HCT116 (cell line): ENCODE measurements at places on chromosomes 11 and 22.

- no peak for DNase-seq
Measured at GRCh38 chr22:35904336-35904692, 124.3 kb downstream of the RBFOX2 start.

- no peak for DNase-seq
Measured at GRCh38 chr11:122343210-122343609, 227.2 kb upstream of the BLID start.

GRCh38 chr11:125990244-125990643, 44.4 kb downstream of the VSIG10L2 start:
- DNase-seq: no peak

DNA sequence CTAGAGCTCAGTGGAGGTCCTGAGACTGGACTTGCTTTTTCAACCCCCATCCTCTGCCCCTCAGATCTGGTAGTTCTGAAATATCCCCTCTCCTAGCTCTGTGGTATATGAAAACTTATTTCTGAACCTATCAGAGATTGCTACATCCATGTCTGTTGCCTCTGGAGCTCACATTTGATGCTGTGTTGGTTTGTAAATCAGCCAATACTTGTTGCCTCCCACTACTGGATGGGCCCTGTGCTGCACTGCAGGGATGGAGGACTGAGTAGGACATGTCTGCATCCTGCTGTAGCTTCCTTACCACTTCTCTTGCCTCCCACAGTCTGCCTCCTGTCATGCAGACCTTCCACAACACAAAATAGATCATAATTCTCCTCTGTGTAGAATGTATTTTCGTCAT, 5.2 kb downstream of the OLFML1 start:
- DNase-seq: no peak

DNA sequence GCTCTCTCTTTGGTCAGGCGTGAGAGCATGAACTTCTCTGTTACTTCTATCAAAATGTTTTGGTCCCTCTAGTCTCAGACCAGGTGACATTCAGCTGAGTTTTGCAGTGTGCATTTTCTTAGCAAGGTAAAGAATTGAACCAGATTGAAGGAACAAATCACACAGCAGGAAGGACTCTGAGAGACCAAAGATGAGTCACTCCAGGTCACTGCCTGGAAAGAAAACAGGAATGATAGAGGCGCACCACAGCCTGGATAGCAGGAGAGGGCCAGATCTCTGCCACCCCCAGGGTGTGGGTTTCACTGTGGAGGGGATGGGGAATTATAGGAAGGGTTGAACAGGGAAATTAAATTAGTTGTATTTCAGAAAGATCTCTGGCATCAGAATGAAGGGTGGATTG, 788.3 kb downstream of the NTM start:
- DNase-seq: no peak

DNA sequence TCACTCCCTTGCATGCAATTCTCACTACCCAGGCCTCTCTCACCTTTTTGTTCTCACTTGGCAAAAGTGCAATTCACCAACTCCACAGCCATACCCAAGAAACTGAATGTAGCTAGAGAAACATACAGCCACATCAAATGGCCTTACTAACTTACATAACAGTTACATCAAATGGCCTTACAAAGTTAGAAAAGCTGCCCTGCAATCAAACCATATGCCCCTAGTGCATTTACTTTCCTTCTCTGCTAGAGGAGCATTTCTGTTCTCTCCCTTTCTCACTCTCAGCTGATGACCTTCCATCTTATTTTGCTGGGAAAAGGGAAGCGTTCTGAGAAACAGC, 10.3 kb downstream of the PRCP start:
- DNase-seq: no peak

DNA sequence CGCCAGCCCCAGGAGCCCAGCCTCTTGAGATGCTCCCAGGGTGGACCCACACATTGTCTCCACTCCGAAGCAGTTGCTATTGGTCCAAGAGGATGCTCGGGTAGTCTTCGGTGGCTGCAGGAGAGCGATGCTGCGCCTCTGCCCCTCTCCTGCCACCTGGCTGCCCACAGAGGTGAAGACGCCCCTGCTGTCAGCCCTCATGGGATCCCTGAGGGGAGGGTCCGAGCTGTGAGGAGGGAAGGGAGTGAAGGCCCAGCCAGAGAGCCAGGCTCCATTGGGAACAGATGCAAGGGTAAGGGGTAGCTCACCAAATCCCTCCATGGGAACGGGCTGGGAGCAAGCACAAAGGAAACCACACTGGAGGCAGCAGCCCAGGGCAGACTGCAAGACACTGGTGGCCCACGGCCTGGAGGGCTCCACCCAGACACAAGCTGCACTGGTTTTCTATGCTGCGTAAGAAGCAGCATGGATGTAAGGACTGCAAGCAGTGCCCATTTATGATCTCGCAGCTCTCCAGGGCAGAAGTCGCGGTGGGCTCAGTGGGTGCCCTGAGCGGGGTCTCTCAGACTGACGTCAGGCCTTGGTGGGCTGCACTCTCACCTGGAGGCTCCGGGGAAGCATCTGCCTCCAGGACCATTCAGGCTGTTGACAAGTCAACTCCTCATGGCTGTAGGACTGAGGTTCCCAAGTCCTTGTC, 15.7 kb downstream of the TSPAN32 start:
- DNase-seq: no peak

GRCh38 chr22:48100685-48101417, 1338.4 kb downstream of the TBC1D22A start:
- DNase-seq: no peak

DNA sequence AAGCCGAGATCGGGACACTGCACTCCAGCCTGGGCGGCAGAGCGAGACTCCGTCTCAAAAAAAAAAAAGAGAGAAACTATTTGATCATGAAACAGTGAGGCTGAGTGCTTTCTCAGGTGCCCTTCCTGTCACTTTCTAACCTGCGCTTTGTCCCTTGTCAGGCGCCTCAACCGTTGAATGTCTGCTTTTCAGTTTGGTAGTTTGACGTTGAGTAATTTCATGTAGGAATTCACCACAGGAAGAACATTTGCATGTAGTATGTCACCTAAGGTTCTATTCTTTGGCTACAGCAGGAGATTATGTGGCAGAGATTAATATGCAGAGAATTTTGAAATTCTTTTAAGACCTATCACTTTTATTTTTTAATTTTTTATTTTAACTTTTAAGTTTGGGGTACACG, 57.2 kb downstream of the PPFIA1 start:
- DNase-seq: no peak

- DNase-seq: no peak
Measured at GRCh38 chr11:118216621-118217481, 8.0 kb downstream of the JAML start.

GRCh38 chr22:35377735-35378134, 3.2 kb upstream of the HMOX1 start:
- DNase-seq: no peak

- peak; percentile 51 for DNase-seq
Measured at GRCh38 chr11:15258433-15259165, 143.9 kb downstream of the INSC start.

DNA sequence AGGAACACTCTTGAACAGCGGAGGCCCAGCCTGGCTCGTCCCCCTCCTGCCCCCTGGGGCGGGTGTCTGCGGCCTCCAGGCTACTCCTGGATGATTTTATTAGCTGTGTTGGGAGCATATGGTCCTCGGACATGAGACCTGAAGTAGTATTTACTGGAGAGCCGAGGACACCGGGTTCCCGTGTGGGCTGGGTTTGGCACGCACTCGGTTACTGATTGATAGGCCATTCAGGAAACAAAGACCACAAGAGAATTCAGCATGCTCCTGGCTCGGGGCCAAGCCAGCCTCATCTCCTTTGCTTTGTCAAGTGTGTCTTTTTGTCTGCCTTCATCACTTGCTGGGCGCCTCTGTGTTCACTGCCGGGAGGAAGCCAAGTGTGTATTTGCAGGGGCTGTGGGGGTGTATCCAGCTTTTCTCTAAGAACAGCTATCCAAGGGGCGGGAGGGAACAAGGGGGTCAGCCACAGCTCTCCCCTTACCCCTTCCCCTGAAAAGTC, 9.7 kb downstream of the FXYD2 start:
- DNase-seq: no peak

- no peak for DNase-seq
Measured at GRCh38 chr11:48013269-48013901, 33.0 kb downstream of the PTPRJ start.

DNA sequence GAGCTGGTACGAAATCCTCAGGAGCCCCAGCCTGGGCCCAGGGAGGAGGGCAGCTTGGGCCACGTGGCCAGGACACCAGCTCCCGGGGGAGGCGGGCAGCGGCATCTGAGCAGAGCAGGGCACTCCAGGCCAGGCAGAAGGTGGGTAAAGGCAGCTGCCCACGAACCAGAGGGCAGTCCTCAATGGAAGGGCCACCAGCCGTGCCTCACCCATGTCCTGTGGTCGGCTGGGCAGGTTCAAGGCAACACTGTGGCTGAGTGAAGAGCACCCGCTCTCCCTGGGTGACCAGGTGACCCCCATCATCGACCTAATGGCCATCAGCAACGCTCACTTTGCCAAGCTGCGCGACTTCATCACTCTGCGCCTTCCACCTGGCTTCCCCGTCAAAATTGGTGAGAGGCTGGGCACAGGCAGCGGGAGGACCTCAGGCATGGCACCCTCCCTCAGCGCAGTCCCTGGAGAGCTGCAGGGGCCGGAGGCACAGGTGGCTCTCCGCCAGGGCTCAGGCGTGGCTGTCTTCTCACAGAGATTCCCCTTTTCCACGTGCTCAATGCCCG, 2.5 kb upstream of the SSH3 start:
- DNase-seq: no peak

GRCh38 chr11:2305788-2306451, 4.1 kb downstream of the TSPAN32 start:
- no peak for DNase-seq

DNA sequence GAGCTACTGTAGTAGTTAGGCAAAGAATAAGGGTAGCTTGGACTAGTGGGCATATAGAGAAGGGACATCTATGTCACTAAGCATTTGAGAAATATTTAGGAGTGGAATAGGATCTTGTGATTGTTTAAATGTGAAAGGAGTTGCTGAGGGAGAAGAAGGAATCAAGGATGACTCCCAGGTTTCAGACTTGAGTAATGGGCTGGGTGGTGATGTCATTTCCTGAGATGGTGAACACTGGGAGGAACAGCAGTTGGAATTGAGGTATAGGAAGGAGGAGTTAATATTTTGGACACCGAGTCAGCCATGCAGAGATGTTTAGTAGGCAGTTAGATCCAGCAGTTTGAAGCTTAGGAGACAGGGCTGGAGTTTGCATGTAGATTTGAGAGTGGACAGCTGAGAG, 40.1 kb downstream of the REXO2 start:
- DNase-seq: no peak

DNA sequence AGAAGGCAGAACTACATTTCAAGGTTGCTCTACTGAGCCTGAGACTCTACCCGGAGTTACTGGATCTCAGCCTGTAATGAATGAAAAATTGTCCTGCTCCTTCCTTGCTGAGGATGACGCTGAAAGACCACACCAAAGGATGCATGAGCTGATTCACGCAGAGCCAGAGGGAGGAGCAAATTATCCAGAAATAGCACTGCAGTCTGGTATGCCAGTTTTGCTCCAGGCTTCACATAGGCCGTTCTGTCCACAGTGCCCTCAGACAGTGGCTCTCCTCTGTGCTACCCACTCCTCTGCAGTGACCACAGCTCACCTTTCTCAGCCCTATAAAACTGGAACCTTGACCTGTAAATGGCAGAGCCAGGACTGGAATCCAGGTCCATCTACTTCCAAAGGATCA, 79.3 kb upstream of the GALNT18 start:
- peak; percentile 38 for DNase-seq

GRCh38 chr22:19494676-19495173, 15.0 kb downstream of the CDC45 start:
- DNase-seq: no peak

DNA sequence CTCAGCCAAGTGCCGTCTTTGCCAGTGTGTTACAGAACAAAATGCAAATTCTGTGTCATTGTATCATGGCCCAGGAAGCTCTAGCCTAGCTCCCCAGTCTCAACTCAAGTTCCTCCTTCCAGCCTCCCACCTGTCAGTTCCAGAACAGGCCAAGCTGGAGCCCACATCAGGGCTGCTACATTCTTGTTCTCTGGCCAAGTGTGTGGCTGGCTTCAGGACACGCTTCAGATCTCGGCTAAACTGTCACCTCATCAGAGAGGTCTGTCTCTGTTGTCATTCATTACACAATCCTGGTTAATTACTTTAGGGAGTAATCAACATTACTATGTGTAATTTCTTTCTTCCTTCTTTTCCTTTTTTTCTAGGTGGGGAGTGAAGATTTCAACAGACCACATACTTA, 347.0 kb upstream of the SYN3 start:
- DNase-seq: no peak

DNA sequence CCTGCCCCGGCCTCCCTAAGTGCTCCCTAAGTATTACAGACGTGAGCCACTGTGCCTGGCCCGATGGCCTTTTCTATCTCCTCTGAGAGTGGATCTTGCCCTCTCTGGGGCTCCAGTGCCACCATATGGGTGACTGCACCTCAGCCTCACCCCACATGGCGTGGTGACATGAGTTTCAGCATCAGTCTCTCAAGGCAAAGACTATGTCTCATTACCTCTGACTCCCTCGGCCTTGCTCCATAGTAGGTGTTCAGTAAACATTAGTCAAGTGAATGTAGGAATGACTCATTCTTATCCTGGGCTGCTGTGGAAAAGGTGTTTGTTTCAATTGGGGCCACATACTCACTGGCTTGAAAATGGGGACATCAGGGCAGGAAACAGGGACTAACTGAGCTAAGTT, 168.8 kb downstream of the GRIK4 start:
- no peak for DNase-seq

GRCh38 chr11:70491696-70492472, 93.6 kb downstream of the CTTN start:
- DNase-seq: no peak

DNA sequence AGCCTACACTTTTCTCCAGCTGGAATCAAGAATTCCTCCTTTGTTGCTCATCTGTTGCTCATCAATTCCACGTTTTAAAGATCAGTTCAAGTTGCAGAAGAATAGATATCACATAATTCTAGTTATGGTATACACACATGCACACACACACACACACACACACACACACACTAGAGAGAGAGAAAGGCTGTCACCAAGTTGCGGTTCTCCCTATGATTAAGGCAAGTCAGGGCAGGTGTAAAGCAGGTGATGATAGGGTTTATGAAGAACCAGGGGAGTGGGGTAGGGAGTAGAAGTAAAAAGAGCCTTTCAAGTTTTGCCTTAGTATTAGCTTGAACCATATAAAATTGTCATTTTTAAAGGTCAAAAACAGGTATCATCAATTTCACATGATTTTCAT, 31.7 kb upstream of the TMPRSS4 start:
- no peak for DNase-seq

DNA sequence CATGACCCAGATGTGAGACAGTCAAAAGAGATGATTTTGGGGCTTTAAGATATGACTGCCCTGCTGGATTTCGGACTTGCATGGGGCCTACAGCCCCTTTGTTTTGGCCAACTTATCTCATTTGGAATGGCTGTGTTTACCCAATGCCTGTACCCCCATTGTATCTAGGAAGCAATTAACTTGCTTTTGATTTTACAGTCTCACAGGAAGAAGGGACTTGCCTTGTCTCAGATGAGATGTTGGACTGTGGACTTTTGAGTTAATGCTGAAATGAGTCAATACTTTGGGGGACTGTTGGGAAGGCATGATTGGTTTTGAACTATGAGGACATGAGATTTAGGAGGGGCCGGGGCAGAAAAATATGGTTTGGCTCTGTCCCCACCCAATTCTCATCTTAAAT, 88.4 kb downstream of the RSF1 start:
- DNase-seq: no peak
